ENCODE measurements at places on chromosomes 11 and 22.

DNA sequence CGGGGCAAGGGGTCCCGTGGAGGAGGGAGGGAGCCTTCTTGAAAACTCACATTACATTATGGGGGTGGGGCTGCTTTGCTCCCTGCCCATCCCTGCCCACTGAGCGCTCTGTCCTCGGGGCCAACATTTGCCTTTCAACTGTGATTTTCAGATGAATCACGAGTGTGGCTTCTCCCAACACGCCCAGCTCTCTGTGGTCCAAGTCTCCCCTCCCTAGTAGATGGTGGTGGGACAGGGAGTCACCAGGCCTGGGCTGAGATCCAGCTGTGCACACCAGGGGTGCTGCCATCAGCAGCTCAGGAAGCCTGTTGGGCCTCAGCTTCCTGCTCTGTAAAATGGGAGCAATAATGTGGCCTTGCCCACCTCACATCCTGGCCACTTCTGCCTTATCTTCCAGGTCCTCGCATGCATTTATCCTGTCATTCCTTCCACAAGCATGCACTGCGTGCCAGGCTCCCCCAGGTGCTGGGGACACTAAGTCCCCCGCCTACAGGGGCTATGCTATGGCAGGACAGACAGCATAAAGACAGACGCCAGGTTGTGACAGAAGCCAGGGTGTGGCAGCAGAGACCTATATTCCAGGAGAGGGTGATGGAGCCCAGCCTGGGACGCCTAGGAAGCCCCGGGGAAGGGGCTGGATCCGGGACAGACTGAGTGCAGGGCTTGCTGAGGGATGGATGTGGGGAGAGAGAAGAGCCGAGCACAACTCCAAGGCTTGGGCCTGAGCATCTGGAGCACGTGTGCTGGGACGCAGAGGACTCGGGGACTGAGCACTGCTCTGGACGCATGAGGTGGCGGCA is 30.5 kb downstream of the NFAM1 start:
- DNase-seq, result no peak

GRCh38 chr22:17576470-17576869 is 13.2 kb downstream of the SLC25A18 start:
- peak; percentile 97 for DNase-seq

- peak; percentile 48 for DNase-seq
Measured at GRCh38 chr11:68471360-68472340, 11.1 kb downstream of the PPP6R3 start.

GRCh38 chr11:7576726-7577290 is 63.0 kb downstream of the PPFIBP2 start:
- DNase-seq, result peak; percentile 81

DNA sequence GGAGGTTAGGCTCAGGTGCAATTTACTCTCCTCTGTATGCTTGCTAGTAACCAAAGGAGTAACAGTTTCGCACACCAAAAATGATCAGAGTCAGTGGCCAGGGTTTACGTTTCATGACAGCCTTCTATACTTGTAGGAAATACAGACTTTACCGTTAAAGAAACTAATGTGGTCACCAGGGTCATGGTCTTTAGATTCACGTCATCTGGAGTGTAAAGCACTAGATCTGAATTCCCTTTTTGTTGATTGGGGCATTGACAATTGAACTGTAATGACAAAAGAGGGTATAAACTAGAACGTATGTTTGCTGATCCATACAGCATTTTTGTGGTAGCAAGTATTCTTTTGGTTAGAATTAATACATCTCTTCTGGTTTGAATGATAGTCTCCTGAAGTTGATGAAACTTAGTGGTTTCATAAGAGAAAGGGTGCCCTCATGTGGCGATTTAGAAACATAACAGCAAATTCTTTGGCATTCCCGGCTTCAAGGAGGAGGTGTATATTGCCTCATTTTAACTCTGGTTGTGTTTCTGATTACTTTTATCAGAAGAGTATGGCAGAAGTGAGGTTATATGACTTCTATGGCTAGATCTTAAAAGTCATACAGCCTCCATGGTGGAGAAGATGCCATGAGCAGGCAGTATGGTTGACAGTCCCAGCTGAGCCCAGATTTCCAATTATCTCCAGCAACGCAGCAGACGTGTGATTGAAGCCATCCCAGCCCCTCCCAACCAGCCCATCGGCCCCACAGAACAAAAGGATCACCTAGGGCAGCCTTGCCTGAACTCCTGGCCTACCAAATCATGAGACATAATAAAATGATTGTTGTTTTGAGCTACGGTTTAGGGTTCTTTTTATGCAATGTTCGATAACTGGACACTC is 35.1 kb downstream of the MMP7 start:
- peak; percentile 85 for DNase-seq

GRCh38 chr22:42068291-42068690 is 2.3 kb downstream of the NAGA start:
- DNase-seq, result no peak

- DNase-seq, result peak; percentile 72
Measured at GRCh38 chr11:94604482-94604881, 37.3 kb downstream of the PIWIL4 start.

- no peak for DNase-seq
Measured at GRCh38 chr22:37146051-37146385, 3.7 kb downstream of the IL2RB start.

DNA sequence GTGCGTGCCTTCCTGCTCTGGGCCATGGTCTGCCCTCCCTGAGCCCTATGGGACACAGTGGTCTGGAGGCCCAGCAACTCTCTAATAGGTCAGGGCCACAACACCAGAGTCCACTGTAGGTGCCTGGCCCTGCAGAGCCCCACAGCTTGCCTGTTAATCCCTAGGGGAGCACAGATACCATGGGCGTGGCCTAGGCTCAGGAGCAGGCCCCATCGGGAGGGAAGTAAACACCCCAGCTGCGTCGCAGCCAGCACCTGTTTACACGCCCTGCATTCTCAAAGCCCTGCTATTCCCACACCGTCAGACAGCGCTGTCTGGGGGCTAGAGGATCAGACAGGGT is 2.5 kb downstream of the KCTD17 start:
- no peak for DNase-seq

- no peak for DNase-seq
Measured at GRCh38 chr22:17268501-17269223, 49.4 kb upstream of the ADA2 start.

DNA sequence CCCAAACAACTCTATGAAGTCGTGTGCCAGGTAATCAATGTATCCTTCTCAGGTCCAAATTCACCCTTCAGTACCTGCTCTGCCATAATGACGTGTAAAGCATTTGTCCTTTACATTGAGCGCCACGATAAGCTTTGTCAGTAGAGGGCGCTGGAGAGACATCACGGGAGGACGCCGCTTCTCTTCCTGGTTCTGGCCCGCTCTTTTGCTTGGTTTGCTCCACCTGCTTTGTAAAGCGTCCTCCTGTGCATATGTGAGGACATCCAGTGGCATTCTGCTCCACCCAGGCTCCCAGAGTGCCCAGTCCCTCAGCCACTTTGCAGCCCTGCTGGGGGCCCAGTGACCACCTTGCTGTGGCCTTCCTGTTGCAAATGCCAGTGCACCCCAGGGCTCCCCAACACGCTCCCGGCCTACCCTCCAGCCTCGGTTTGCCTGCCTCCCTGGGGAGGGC is 61.1 kb downstream of the WT1 start:
- peak; percentile 7 for DNase-seq

GRCh38 chr11:67010296-67010905 is 12.5 kb upstream of the SYT12 start:
- DNase-seq, result no peak

- no peak for DNase-seq
Measured at GRCh38 chr11:113162592-113162962, 151.8 kb upstream of the TTC12 start.

DNA sequence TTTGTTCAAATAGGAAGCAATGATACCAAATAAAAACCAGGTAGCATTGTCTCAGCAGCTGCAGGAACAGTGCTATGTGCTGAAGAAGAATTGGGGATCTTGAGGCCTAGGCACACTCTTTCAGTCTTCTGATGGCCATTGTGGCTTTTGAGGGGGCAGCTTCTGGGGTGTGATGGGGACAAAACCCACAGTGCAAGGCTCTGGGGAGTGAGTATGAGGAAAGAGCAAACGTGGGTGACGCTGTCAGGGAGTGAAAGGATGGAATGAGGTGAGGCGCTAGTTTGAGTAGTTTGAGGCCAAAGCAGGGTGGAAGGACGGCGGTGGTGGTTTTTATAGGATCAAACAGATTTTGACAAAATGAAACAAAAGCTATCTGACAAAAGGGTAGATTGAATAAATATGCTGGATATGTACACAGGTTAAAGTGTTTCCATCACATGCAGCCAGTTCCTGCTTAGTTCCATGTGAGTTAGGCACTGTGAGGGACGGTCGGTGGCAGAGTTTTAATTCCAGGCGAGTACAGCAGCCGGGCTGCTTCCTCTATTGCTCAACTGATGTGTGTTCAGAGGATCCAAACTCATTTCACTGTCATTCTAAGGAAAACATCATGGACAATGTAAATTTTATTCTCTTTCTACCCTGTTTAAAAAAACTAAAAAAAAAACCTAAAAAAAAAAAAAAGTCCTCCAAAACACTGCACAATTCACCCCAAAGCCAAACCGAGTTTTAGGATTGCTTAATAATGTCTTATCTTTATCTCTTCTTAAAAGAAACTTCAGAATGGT is 18.9 kb downstream of the ADAMTS15 start:
- no peak for DNase-seq

GRCh38 chr11:129881570-129882170 is 13.7 kb downstream of the NFRKB start:
- DNase-seq, result peak; percentile 41

- DNase-seq, result peak; percentile 68
Measured at GRCh38 chr11:77506857-77507256, 33.0 kb upstream of the PAK1 start.

DNA sequence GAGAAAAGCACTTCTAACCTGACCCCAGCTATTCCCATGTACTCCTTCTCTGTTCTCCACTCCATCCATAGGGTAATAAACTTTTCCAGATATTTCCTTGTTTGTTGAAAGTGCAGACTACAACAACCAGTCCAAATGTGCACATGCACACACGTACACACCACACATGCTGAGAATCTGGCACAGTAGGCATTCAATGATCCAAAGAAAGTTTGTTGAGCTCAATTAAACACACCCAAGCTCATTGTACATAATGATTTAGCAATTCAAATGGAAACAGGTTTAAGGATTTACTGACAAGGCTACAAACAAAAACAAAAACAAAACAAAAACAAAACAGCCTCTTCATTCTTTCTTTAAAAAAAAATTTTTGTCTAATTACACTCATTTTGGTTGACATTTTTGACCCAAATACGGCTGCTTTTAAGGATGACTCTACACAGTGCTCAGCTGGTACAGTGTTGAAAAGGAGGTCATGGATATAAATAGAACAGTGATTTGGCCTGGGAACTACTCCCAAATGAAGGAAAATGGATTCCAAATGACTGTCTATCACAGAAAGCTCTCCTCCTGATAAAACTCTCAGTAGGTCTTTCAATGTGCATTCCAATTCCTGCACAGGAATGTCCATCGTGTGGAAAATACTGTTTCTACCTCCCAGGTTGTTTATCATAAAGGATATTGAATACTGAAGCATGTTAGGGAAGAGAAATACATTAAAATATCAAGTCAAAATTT is 232.2 kb downstream of the GUCY1A2 start:
- DNase-seq, result peak; percentile 11

DNA sequence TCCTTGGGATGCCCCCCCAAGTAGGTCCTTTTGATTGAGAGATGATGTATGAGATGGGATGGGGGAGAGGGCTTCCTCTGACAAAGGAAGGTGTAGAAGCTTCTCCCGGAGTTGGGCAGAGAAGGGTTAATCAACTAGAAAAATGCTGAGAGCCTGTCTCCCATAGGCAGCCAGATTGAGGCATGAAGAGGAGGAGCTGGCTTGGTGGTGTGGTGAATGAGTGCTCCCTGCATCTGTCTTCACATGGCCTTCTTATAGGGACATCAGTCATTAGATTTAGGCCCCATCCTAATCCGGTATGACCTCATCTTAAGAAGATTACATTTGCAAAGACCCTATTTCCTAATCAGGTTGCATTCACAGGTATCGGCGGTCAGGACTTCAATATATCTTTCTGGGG is 61.1 kb downstream of the NFAM1 start:
- no peak for DNase-seq

- DNase-seq, result peak; percentile 36
Measured at GRCh38 chr11:11975201-11976092, 33.0 kb downstream of the DKK3 start.

Measured in EH (cell line).